ENCODE measurements at places on chromosomes 7 and 10. TPM values are rescaled to one million over a fixed set of nuclear protein-coding genes. Genes with fewer than 3 reads are reported as not detected.

Gene DRGX
- not detected for total RNA-seq

Gene CYP2W1
- not detected for total RNA-seq

Gene TMEM184A
- total RNA-seq = 1.5 TPM

Gene SHH
- not detected for total RNA-seq

Gene SPACDR
- 0.85 TPM for total RNA-seq

Measured in HT1080 (cell line).